Epithelial cell of prostate (primary cell): ENCODE measurements at places on chromosomes 16 and 17.

DNA sequence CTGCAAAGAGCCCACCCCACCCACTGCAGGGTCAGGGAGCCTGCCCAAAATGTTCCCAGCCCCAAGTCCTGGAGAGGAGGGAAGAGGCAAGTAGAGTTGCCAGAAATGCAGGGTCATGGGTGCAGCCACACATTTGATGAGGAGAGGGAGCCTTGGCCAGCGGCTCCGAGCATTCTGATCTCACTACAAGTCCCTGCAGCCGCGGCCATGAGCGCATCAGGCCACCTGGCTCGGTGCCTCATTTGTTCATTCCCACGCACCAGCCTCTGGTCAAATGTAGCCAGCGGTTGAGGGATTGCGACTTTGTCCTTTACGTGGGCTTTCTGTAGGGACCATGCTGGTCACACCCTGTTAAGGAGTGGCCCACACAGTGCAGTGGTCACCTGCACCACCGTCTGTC lies 48.7 kb downstream of the PGS1 start:
- no peak for DNase-seq

- no peak for DNase-seq
Measured at GRCh38 chr17:80793851-80794267, 197.8 kb upstream of the CHMP6 start.

GRCh38 chr16:61579195-61579594 lies 457.0 kb downstream of the CDH8 start:
- DNase-seq = no peak

DNA sequence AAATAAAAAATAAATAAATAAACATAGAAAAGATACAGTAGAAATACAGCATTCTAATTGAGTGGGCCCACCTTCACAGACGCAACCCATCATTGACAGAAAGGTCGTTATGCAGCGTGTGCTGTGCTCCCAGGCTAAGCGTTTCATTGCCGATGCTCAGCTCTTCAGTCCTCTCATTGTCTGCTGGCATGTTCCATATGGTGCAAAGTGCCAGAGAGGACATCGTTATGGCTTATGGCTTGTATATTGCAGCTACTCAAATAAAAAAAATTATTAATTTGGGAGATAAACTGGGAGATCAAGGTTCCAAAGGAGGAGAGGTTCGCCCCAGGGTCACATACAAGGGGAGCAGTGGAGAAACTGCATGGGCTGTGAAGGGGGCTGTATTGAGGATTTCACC lies 11.3 kb upstream of the UBALD2 start:
- no peak for DNase-seq

- no peak for DNase-seq
Measured at GRCh38 chr16:22784690-22785214, 29.2 kb upstream of the HS3ST2 start.

- no peak for DNase-seq
Measured at GRCh38 chr17:38907930-38908675, 17.3 kb upstream of the LASP1NB start.

DNA sequence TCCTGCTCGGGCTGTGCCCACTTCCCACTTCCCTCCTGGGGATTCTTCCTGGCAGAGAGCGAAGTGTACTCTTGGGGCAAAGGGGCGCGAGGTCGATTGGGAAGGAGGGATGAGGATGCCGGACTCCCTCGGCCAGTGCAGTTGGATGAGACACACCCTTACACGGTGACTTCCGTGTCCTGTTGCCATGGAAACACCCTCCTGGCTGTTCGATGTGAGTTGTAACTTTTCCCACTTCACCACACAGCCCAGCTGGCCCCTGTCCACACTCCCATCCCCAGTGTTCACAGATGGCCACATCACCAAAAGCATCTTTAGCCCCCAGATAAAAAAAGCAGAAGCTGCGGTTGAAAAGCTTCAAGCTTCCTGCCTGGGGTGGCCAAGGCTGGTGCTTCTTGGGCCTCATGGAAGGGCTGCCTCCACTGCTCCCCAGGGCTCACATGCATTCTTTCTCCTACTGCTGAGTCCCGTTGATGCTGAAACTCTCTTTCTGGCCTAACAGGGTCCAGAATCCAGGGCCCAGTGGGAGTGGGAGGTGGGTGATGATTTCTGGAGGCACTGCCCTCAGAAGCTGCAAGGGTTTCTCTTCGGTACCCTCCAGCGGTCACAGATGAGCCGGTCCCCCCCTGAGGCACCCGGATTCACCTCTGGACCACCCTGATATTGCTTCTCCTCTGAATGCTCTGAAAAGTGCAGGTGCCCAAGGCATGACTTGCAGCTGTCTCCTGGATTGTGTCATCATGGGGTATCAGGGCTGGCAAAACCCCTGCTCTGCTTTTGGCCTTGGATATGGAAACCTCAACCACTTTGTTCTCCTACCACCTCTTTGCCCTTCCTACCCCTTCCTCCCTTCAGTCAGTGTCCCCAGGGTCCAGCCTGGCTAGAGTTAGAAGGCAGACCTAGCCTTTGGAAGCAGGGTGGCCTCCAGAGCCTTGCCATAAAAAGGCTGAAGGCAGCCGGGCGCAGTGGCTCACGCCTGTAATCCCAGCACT lies 2.2 kb upstream of the TRAF4 start:
- no peak for DNase-seq

DNA sequence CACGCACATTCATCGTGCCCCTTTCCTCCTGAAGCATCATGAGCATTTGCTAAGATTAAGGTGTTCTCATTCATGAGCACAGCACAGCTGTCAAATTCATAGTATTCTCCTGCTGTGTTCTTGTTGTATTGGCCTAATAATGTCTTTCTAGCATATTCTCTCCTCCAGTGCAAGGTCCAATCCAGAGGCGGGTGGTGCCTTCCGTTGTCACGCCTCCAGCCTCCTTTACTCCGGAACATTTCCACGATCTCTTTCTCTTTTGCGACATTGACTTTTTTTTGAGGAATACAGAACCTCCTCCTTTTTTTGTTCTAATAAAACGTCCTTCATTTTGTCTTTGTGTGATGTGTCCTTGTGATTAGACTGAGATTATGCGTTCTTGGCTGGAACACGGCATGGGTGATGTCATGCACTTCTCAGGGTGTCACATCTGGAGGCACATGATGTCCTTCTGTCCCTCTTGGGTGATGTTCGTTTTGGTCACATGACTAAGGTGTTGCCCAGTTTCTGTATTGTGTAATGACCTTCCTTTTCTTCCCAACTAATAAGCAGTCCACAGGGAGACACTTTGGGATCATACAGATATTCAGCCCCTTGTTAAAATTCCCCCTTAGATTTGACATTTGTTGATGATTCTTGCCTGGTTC lies 66.3 kb downstream of the CLEC16A start:
- DNase-seq = no peak

GRCh38 chr17:42421507-42422338 lies 1.3 kb downstream of the CAVIN1 start:
- no peak for DNase-seq

GRCh38 chr16:51763072-51763661 lies 612.1 kb upstream of the SALL1 start:
- no peak for DNase-seq
